ENCODE measurements at places on chromosomes 12 and 14.

GRCh38 chr14:66507181-66507721, 696 bp upstream of the GPHN start:
- DNase-seq = no peak

DNA sequence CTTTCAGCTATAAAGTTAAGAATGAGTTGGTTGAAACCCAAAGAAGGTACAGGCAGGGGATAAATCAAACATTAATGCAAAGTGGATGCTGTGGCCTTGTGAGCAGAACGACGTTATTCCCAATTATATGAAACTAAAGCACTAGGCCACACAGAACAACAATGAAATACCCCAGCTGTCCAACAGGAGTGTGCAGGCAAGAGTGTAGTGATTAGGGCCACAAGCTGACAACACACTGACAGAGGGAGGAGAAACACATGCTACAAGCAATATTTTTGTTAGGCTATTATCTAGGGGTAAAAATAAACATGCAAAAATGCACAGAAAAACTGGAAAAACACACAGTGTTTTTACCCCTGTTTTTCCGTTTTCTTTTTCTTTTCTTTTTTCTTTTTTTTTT, 15.0 kb downstream of the MAP3K9 start:
- no peak for DNase-seq

DNA sequence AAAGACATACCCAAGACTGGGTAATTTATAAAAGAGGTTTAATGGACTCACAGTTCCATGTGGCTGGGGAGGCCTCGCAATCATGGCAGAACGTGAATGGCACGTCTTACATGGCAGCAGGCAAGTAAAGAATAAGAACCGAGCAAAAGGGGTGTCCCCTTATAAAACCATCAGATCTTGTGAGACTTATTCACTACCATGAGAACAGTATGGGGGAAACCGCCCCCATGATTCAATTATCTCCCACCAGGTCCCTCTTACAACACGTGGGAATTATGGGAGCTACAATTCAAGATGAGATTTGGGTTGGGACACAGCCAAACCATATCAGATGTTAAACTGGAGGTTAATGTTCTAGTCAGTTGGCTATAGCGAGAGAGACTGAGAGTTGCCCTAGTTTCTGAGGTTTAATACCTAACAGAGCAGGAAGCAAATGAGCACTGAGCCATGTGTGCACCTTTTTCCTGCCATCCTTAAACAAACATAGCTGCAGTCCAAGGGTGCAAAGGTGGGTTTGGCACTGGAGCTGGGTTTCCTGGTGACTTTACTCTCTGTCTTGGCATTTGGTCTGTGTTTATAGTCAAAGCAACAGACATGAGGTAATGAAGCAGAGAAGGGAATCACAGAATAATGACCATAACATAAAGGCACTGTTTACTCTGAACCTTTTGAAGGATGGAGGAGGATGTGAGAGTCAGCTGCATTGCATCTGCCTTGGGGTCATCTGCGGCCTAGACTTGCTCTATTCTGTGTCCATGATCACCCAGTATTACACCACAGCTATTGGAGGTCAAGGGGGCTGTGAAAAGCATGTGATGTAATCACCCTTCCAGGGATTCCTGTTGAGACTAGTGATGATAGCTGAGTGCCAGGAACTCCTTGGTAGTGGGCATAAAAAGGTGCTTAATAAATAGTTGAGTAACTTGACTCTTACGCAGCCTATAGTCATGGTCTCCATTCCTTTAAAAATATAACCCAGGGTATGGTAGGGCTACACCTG, 83.6 kb upstream of the USP44 start:
- DNase-seq = no peak

DNA sequence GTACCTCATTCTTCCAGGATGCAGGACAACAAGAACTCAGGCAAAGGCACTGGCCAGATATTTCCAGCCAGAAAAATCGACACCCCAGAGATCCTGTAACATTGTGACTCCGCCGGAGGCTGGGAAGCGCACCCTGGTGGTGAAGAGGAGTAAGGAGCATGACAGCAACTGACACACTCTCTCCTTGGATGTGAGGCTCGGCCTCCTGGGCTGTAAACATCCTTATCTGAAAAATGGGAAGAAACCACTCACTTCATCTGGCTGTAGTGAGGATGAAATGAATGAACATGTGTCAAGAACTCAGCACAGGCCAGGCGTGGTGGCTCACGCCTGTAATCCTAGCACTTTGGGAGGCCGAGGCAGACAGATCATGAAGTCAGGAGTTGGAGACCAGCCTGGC, 27.5 kb downstream of the TCHP start:
- no peak for DNase-seq

DNA sequence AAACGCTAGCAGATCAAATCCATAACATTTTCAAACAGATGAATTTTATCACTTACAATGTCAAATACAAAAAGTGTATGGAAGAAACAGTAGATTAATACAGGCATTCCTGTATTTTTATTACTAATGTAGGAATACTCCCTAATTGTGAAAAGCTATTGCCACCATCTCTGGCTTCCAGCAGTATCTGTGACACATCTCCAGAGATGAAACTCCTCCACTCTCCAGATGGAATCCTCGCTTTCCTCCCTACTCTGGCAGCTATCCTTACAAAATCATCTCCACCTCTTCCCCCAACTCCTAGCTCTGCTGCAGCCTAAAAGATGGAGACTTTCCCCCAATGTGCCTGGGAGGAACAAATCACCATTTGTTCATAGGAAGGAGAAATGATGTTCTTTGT, 211.4 kb downstream of the SSPN start:
- DNase-seq = no peak

DNA sequence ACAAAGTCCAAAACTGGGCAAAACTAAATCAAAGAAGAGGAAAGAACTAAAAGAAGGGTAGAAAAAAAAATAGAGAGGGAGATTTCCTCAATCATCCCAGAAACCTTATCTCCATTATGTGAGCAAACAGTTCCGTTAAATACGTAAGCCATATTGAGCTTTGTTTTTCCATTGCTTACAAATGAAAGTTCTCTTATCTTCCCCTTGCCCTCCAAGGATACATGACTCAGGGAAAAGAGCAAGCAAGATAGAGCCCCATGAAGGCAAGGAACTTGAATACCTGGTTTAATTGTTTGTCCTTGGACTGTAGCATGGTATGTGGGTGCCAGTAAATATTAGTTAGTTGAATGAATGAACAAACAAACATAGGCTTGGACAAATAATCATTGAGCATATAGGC, 126.8 kb upstream of the USP15 start:
- DNase-seq = no peak

GRCh38 chr12:90099288-90099687, 390.6 kb upstream of the ATP2B1 start:
- DNase-seq = peak; percentile 30

DNA sequence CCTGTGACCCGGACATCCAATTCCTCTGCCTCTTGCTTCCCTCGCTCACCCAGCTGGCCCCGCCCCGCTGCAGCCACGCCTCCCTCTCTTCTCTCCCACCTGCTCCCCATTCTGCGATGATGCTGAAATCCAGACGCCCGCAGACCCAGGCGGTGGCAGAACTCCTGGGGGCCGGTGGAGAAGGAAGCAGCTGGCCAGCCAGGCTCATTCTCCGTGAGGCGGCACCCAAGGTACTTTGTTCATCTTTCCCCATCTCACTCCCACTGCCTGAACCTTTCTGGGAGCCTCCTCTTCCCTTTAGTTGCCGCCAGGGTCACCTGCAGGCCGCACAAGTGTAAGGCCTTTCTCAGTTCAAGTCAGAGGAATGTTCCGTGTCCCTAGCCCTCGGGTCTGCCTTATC, 35.7 kb downstream of the FOXN4 start:
- no peak for DNase-seq

DNA sequence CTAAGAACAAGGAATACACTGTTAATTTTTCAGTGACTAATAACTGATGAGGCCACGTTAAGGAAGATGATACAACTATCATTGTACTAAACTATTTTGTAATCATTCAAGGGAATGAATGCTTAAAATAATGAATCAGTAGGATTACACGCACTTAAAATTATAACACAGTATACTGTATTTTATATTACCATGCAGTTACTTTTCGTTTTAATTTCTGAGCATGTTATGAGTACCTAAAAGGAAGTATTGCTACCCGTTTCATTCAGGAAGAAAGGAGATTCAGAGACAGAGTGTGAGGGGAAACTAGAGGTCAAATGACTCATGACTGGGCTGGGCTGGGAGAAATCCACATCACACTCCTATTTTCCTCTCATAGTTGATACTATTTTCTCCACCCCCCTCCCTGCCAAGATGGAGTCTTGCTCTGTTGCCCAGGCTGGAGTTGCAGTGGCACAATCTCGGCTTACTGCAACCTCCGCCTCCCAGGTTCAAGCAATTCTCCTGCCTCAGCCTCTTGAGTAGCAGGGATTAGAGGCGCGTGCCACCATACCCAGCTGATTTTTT, 202.0 kb downstream of the PPM1H start:
- no peak for DNase-seq

DNA sequence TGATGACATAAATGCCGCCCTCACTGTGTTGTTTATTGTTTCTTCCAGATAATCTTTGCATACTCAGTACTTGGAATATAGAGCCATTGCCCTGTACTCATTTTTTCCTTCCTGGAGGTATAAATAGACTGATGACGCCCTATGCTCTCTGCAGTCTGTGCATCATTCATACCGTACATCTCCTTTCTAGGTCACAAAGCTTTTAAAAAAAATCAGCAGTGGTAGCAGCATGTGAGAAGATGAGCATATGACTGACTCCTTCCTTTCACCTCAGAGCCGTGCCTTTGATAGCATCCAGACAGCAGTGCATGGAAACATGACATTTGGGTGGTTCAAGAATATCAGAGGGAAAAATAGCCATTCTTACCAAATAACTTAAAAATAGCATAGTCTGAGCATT, 77.3 kb downstream of the PDE3A start:
- DNase-seq = no peak

GRCh38 chr14:24377126-24377525, 9.1 kb downstream of the NFATC4 start:
- no peak for DNase-seq

- DNase-seq = no peak
These were observed 14.2 kb upstream of the CARMIL3 start for GRCh38 chr14:24037658-24038037.

GRCh38 chr14:59360923-59361794, 104.0 kb downstream of the GPR135 start:
- DNase-seq = peak; percentile 91

- DNase-seq = no peak
These were observed 1286.5 kb downstream of the TMEM121 start for GRCh38 chr14:106812788-106813476.

- DNase-seq = no peak
These were observed 33.1 kb downstream of the RPS29 start for GRCh38 chr14:49553106-49553505.

- DNase-seq = no peak
These were observed 2.2 kb downstream of the PCBP2 start for GRCh38 chr12:53453953-53454640.

GRCh38 chr14:66998013-66998412, 191.2 kb upstream of the GARIN2 start:
- no peak for DNase-seq

DNA sequence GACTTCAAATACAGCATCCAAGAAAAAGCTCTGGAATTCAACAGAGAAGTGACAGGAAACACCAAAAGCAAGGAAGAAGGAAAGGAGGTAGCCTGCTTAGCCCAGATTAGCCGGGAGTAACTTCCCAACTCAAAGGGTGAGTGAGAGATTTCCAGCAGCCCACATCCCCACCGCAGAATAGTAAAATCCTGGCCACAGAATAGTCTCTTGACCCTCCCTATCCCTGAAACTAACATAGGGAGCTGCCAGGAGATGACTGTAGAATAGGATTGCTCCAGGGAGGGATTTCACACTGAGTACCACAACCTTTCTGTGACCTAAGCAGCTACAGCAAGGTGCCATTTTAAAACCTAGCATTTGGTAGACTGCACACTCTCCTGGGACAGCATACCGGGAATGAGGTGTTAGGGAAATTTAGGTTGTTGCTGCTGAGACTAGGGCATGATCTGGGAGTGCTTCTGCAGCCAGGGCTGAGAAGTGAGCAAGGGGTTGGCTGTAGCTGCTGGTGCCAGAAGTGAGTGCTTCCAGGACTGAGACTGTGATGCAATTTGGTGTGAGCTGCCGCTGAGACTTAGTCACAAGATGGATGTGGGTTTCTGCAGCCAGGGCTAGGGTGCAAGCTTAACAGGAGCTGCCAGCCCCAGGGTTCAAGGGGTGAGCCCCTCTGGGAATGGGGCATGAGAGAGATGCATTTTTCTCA, 66.0 kb downstream of the TMTC3 start:
- no peak for DNase-seq

DNA sequence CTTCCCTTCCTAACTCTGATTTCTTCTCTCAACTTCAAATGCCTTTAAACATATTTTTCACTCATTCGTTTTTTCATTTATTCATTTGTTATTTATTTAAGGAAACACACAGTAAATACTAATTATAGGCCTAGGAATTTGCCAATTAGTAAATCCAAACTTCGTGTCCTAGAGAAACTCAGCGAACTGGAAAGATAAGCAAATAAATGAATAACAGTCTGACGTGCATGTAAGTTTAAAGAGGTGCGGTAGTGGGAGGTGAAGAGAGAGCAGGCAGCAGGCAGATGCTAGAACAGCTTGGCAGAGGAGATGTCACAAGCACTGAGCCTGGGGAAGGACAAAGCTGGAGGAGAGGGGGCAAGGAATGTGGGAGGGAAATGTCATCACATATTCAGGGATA, 228.2 kb downstream of the DPY19L2 start:
- no peak for DNase-seq

DNA sequence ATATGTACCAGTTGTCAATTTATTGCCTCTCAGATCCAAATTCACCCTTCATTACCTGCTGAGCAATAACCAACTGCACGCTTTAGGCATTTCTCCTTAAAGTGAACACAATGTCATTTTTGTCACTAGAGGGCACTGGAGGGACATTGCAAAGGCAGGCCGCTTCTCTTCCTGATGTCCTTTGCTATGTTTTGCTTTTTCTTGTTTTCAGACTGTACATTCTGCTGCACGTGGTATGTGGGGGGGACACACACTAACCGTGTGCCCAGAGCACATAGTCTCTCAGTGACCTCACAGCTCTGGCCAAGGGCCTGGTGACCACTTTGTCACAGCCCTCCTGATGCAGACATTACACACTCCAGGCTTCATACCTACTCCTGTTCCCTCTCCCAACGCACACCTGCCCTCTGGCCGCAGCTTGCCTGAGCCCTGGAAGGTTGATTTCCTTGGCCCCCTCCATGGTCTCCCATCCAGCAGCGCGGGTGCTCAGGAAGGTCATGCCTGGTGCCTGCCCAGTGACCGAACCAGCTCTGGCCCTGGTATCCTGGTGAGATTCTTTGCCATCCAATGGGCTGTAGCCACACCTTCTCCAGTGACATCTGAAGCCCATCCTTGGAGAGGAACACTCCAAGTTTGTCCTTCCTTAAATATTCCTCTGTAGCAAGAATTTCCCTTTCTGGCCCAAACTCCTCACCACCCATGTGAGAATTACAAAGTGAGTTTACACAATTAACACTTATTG, 39.9 kb downstream of the MYO1H start:
- DNase-seq = no peak

DNA sequence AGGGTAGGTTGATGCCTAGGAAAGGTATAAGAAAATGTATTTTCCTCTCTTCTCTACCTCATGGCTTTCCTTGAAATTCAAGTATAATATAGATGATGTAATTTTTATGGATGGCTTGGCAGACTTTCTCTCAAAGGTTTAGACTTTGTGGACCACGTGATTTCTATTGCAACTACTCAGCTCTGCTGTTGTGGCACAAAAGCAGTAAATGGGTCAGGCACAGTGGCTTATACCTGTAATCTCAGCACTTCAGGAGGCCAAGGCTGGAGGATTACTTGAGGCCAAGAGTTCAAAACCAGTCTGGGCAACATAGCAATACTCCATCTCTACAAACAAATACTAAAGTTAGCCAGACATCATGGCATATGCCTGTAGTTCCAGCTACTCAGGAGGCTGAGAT, 22.0 kb downstream of the SRP54 start:
- DNase-seq = no peak

- DNase-seq = no peak
These were observed 18.9 kb downstream of the PYROXD1 start for GRCh38 chr12:21456291-21456780.

Measured in non-pigmented ciliary epithelial cell (primary cell).